Fibroblast of villous mesenchyme (primary cell): ENCODE measurements at places on chromosomes 6 and 20. TPM values are rescaled to one million over a fixed set of nuclear protein-coding genes. Genes with fewer than 3 reads are reported as not detected.

The MEA1 gene
- total RNA-seq, result 60.0 and 68.9 TPM in 2 replicates

The LIME1 gene
- total RNA-seq, result 3.5 TPM in 2 replicates

DNA sequence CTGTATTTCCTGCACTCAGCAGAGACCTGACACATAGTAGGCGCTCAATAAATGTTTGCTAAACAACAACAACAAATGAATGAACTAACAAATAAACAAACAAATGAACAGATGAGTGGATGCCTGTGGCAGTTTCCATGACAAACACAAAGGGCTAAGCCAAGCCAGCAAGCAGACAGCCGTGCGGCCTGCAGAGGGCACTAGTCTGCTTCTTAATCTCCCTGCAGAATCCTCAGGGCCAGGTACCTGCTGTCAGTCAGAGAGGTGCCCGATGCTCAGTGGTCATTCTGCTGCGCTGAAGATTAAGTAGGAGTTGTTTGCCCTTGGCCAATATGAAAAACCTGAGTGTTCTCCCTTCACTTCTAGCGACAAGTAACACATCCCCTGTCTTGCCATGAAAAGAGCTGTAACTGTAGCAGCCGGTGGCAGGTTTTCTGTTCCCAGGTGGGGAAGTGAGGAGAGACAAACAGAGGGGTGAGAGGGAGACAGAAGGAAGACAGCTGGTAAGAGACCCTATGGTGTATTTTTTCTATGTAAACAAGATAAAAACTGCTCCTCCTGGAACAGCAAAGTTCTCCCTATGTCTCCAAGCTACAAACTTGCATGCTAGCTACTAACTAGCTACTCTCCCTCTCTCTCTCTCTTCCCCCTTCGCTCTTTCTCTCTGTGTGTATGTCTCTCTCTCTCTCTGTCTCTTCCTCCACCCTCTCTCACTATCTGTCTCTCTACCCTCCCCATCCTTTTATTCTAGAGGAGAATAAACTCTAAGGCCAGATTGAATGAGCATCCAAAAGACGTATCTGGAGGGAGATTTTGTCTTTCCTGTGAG, at the start of gene MC3R:
TSS of gene MC3R (plus strand) at position 779 of the 829 bp plus-strand sequence. CDS start 112 bp downstream, outside the sequence.
- peak; percentile 34 for DNase-seq

GRCh38 chr6:113994934-113995342, 24.0 kb upstream of the HDAC2 start:
- peak; percentile 88 for DNase-seq
